GM12892 (cell line): ENCODE measurements at places on chromosomes 6 and 20.

- no peak for DNase-seq
Observed at GRCh38 chr20:20663841-20664240, 48.6 kb downstream of the RALGAPA2 start.

GRCh38 chr6:11585426-11586016, 48.0 kb downstream of the TMEM170B start:
- DNase-seq: no peak

GRCh38 chr6:29509711-29510110, 22.0 kb upstream of the MAS1L start:
- DNase-seq: no peak

- no peak for DNase-seq
Observed at GRCh38 chr6:135658916-135659315, 161.4 kb upstream of the AHI1 start.

DNA sequence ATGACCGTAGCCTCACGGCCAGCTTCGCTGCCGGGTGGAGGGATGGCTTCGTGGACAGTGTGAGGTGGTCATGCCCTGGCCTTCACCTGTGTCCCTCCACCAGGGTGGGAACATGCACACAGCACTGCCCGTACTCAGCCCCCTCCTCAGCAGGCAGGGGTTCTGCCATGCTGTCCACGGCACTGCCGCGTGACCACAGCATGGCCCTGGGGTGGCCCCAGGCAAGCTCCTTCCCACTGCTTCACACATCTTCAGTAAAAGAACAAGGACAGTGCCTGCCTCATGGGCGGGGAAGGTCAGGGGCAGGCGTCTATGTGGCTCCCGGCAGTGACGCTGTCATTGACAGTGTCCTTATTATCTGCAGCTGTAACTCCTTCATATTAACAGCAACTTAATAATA, 205.9 kb downstream of the TAF4 start:
- DNase-seq: no peak

DNA sequence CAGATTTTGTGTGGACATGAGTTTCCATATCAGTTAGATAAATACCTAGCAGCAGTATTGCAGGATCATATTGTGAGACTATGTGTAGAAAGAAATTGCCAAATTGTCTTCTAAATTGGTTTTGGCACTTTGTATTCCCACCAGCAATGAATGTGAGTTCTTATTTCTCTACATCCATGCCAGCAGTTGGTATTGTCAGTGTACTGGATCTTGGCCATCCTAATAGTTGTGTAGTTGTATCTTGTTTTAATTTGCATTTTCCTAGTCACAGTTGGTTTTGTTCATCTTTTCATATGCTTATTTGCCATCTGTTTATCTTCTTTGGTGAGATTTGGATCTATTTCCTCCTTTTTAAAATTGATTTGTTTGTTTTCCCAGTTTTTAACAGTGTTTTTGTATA, 154.7 kb upstream of the HCRTR2 start:
- no peak for DNase-seq

GRCh38 chr20:57693002-57693582, 16.7 kb downstream of the PMEPA1 start:
- DNase-seq: no peak

DNA sequence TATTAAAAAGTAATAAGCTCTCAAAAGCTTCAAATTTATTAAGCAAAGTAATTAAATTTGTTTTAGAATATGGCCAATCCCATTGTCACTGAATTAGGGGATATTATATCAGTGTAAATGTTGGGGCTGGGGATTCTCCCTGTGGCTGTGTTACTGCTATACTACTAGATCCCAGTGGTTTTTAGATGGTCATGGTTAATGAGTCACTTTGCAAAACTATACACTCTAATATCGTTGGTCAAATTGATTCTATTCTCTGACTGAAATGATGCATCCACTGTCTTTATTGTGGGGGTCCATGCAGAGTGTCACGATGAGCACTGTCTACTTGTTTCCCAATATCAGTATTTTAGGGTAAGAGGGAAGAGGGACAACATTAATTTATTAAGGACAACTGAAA, 336.9 kb upstream of the PREP start:
- DNase-seq: no peak

- DNase-seq: no peak
Observed at GRCh38 chr6:168686029-168686738, 245.2 kb downstream of the SMOC2 start.

- DNase-seq: no peak
Observed at GRCh38 chr6:138101946-138102731, 5.1 kb downstream of the PERP start.

- DNase-seq: no peak
Observed at GRCh38 chr20:21006611-21007010, 99.5 kb downstream of the LINC00237 start.

DNA sequence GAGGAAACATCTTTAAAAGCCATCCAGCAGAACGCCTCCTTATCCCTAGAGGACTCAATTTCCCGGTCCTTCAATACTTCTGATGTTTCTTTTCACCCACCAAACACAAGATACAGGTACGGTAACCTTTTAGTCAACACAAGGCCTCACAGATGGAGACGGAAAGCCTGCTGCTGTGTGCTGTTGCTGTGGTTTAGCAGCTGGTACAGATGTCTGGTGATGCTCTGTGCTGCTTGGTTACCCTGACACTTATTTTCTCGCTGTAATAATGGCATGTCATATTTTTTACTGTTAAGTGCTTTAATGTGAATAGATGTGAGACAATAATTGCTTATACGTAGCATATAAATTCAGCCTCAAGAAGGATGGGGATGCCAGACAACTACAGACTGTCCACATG, 25.3 kb downstream of the GMDS start:
- no peak for DNase-seq

GRCh38 chr6:2885967-2886735, 17.0 kb downstream of the SERPINB9 start:
- DNase-seq: no peak

GRCh38 chr6:87501809-87502572, 29.2 kb downstream of the SLC35A1 start:
- no peak for DNase-seq

DNA sequence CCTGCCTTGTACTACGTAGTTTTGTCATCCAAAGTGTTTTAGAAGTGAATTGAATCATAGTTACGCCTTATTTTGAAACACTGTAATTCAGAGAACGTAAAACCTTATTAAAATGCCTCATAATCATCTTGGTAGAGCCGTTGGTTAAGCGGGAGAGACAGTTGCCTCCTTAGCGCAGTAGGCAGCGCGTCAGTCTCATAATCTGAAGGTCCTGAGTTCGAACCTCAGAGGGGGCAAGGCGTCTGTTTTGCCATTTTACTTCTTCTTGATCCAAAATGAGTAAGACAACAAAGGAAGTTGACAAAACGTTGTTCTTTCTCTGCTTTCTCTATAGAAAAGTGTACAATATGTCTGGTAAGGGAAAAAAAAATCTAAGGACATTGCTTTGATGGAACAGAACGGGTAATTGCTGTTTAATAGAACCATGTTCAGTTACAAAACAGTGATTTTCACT, 20.7 kb upstream of the TRIM27 start:
- no peak for DNase-seq

DNA sequence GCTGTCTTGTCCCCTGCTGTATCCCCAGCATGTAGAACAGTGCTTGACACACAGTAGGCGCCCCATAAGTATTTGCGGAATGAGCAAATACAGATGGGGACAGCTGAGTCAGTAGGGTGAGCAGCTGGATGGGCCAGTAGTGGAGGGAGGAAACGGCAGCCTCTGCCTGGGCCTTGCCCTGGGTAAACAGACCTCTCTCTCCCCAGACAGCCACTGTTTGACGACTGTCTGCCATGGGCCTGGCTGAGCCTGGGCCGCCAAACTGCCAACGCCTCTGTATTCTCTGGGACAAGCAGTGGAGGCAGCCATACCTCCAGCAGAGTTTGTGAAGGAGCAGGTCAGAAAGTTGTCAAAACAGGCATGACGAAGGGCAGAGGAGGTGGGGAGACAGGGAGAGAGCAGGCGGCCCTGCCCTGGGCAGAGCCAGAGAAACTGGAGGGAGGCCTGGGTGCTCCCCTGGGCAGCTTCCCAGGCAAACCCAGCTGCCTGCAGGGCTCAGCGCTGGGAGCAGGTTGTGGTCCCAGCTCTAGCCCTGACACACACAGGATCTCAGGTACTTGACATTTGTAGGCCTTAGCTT, 15.2 kb downstream of the HNF4A start:
- DNase-seq: no peak

- no peak for DNase-seq
Observed at GRCh38 chr6:55474382-55474781, 104.6 kb downstream of the HMGCLL1 start.

DNA sequence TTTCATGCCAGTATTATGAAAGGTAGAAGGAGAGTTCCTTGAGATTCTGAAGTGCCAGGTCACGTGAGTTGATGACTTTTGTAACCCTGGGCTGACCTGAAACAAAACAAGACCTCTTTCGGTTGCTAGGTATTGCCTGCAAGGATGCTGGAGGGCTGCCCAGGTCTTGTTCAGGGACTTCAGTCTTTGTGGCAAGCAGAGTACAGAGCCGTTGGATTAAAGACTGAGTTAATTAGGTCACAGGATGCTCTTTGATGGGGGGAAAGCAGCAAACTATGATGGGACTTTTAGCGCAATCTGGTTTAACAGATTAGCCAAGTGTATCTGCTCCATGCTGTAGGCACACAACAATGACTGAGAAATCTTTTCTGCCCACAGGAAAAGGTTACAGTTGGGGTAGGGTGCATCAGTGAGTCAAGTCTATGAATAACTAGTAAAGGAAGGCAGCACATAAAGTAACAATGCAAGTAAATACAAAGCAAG, 12.8 kb upstream of the ELOVL5 start:
- DNase-seq: no peak

DNA sequence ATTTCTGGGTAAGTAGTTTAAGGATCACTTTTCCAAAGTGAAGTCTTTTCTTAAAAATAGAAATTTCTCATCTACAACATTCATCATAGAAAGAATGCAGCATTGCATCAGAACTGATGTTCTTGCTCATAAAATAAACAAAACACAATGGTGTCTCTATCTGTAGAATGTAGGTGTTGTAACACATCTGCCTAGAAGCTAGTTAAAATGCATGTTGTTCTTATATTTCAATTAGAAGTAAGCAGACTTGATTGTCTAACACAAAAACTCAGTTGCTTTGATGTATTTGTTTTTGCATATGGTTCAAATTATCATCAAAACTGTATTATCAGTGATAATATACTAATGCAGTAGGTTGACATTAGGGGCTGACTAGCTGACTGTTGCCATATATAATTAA, 654.7 kb upstream of the FLRT3 start:
- DNase-seq: no peak

DNA sequence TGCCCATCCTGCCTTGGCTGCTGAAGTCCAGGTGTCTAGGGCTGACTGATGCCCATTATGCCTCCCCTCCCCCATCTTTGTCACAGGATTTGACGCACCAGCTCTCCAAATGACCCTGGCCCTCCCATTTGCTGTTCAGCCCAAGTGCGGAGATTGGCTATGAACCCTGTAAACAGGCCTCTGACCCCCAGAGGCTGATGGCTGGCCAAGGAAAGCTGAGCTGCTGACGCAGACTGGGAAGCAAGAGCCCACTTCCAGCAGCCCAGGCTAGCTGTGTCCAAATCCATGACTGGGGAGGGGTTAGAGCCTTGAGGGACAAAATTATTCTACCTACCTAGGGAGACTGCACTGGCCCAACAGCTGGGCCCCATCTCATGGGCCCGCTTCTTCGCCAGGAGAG, 797 bp upstream of the GNRH2 start:
- DNase-seq: no peak
